ENCODE measurements at places on chromosomes 6 and 20. TPM values are rescaled to one million over a fixed set of nuclear protein-coding genes. Genes with fewer than 3 reads are reported as not detected.

Gene SLC26A8
- total RNA-seq, result not detected

Gene GNRH2
- 1.9 TPM for total RNA-seq

Gene TMEM151B
- total RNA-seq, result not detected

DNA sequence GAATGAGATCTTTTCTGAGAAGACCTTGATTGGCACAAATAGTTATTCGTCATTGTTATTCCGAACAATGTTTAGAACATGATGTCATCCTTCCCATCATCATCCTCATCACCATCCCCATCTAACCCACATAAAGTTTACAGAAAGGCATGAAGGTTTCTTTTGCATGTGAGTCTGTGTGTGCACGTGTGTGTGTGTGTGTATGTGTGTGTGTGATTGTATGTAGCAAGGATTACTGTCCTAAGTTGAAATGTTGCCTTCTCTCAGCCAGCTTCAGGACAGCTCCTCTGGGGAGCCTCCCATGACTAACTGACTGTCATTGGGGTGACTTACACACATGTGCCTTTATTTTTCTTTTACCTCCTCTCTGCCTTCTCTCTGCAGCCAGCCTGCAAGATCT is 113.5 kb downstream of the SLC22A3 start:
- no peaks in the 10 kb centered on the region for H3K27me3 ChIP-seq
- peak overlapping the region; percentile 71 for H3K27ac ChIP-seq
- H3K4me1 ChIP-seq, result peaks cover 68% of the 10 kb centered on the region

DNA sequence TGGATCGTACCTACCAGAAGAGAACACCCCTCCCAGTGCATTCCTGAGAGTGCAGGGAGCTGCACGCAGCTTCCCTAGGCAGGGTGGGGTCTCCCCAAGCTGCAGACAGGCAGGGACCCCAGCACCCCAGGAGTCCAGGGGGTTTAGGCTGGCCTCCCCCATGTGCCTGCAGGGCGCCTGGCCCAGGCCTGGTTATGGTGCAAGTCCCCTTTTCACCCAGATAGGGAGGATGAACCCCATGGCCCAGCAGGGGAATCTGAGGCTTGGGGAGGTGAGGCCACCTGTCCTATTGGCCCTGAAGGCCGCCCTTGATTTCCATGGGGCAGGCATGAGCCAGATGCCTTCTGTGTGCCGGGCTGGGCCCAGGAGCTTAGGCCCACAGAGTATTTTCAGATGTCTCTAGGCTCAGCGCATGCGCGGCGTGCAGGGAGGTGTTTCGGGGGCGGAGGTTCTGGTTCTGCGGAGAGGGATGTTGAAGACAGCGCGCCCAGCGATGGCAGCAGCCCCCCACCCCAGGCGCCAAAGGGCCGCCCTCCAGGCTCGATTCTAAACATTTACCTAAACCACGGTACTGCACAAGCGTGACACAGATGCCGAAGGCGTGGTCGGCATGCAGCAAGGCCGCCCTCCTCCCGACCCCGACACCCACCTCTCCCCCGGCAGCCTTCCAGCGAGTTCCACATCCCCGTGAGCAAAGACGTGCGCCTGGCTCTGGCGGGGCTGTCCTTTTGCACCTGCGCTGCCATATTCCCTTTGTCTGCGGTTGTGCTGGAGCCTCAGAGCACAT is 29.4 kb downstream of the COL20A1 start:
- no peaks in the 10 kb centered on the region for H3K27me3 ChIP-seq
- H3K4me1 ChIP-seq, result peaks cover 9% of the 10 kb centered on the region
- H3K27ac ChIP-seq, result no peak overlapping the region
- DNase-seq, result no peak
